ENCODE measurements at places on chromosomes 12 and 14.

GRCh38 chr12:111369496-111370220, 763 bp upstream of the PHETA1 start:
- no peak for DNase-seq

GRCh38 chr12:46388427-46389021, 16.0 kb upstream of the SLC38A2 start:
- DNase-seq, result no peak

GRCh38 chr12:25653487-25654175, 100.5 kb upstream of the LMNTD1 start:
- no peak for DNase-seq

DNA sequence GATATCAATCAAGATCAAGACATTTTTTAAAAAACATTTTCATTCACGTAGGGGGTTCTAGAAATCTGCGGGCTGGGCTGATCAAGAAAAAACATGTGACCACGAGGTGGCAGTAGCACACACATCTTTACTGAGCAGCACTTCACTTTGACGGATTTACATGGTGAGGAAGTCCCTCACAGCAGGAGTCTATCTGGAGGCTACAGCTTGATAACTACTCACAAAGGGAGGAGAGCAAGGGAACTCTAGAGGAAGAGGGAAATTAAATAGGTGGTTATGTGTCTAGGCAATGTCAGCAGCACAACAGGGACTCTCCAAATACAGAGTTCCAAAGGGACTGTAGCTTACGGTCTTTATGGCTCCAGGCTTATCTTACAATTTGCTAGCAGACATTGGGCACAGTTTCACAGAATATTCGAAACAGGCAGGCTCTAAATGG, 248.1 kb downstream of the DPY19L2 start:
- no peak for DNase-seq

- DNase-seq, result no peak
These were observed 763.0 kb downstream of the NRXN3 start for GRCh38 chr14:78933166-78933565.

DNA sequence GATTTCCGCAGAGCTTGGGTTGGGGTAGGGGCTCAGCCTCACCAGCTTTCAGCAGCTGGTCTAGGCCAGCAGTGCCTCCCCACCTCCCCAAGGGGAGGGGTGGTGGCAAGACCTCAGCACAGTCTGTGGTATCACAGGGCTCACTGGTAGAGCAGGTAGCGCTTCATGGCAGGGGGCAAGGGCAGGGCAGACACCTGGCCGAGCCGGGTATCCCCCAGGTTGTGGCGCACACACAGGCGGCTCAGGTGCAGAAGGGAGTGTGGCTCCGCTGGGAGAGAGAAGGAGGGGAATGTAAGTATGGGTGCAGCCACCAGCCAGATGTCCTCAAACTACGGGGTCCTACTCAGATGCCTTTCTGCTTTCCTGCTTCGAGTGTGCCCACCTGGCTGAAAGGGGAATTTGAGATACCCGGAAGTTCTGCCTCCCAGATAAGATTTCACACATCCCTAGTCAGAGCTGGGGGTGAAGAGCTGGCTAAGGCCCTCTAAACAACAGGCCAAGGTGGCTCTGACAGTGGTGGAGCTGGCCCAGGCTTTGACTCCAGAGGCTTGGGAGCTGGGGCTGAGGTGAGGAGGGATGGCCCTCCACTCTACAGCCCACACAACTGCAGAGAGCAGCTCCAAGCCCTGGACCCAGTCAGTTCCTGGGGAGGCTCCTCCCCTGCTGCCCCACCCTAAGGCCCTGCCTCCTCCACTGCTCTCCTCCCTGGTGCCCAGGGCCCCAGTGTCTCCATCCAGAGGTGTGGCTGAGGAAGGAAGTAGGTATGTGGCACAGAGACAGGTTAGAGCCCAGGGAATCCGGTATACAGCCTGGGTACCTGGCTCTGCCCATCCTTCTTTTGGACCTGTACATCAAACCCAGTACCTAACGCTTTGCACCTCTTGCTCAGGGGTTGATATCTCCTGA, 1.8 kb downstream of the SPSB2 start:
- no peak for DNase-seq

- DNase-seq, result no peak
These were observed 57.8 kb downstream of the CCDC92 start for GRCh38 chr12:123914726-123915333.

- DNase-seq, result no peak
These were observed 20.7 kb upstream of the SDR39U1 start for GRCh38 chr14:24463017-24463883.

DNA sequence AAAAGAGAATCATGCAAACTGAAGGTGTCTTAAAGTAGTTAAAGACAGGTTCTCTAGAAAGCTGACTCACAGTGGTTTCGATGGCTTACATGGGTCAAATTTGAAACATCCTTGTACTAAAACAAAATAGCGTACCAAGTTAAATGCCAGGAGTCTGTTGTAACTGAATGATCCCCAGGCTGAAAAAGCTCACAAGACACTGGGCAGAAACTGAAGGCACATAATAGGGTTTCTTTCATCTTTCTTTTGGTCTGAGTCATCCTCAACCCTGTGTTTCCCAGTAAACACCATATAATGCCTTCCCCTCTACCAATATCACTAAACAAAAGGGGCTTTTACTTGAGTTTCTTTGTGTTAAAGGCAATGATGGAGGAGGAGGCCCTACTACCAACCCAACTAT, 12.8 kb downstream of the ZFYVE1 start:
- no peak for DNase-seq

- no peak for DNase-seq
These were observed 1434.3 kb upstream of the FLRT2 start for GRCh38 chr14:84095681-84096080.

DNA sequence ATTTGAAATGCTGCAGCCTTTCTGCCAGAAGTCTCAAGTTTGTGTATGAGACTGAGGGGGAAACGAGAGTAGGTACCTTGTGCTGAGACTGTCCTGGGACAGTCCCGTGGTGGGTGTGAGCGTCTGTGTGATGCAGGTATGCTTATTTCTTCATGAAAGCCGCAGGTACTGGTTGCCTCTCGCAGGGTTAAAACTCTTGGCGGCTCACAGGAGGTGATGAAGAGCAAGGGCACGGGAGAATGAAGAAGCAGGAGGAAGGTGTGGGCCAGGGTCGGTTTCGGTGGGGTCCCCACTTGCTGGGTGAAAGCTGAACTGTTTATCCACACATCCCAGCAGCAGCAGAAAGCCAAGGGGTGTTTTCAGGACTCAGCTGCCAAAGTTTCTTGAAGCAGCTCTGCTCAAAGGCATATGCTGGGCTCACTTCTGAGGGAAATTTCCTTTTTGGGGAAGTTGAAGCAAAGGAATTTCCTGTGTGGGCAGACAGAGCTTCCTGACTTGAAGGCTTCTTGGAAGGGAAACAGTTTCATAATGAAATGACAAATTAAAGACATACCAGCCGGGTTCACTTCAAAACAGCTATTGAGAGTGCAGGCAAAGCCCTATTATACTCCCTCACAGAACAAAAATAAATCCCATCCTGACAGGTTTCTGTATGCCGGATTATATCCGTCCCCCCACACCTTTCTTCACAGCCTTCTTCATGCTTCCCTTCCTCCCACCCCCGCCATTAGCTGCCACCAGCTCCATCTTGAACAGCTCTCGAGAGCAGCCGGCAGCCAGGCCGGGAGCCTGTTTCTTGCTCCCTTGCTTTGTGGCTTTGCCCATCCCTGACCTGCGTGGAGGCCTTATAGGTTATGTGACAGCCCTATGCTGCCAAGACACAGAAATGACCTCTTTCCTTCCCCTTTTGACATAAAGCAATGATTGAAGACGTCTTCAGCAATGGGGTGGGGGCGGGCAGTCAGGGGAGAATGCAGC, 116.6 kb downstream of the ETV6 start:
- DNase-seq, result no peak

- DNase-seq, result no peak
These were observed 9.7 kb upstream of the KRT1 start for GRCh38 chr12:52689936-52690335.
